Uterus (tissue), 4 donors: ENCODE measurements at places on chromosomes 13 and 19.

DNA sequence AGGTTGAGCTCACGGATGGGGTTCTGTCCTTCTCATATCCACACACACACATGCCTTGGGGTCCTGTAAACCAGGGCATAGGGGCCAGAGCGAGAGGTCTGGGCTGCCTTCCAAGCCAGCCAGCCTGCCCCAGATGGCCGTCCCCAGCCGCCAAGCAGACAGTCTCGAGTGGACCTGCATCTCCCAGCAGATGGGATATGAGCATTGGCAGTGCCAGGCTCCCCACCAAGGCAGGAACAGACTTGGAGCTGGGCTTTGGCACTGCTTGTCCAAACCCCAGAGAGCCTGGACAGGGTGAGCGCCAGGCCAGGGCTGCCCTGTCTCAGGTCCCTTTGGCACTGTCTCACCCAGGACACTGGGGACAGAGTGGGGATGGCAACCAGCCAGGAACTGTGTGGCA, 130.4 kb downstream of the DPF1 start:
- no peaks in the 10 kb centered on the region for H3K27me3 ChIP-seq
- no peaks in the 10 kb centered on the region for H3K4me1 ChIP-seq
- no peak for DNase-seq
- no peak overlapping the region for H3K4me3 ChIP-seq
- H3K36me3 ChIP-seq, result no peaks in the 10 kb centered on the region

GRCh38 chr19:57276430-57276829, 3.9 kb upstream of the ZNF460 start:
- H3K36me3 ChIP-seq, result no peaks in the 10 kb centered on the region
- no peaks in the 10 kb centered on the region for H3K4me1 ChIP-seq
- no peak overlapping the region for H3K4me3 ChIP-seq
- DNase-seq, result no peak
- H3K27ac ChIP-seq, result no peak overlapping the region

GRCh38 chr19:3866910-3867638, 1.8 kb downstream of the ZFR2 start:
- H3K36me3 ChIP-seq, result no peaks in the 10 kb centered on the region
- H3K4me3 ChIP-seq, result no peak overlapping the region
- no peak for DNase-seq
- no peaks in the 10 kb centered on the region for H3K4me1 ChIP-seq

- no peaks in the 10 kb centered on the region for H3K4me1 ChIP-seq
Measured at GRCh38 chr19:56594783-56595547, at the start of gene ZNF71. Gene ZNF71 (plus strand): TSS chr19:56595302. CDS start chr19:56601559, 6,257 bp downstream.

- no peaks in the 10 kb centered on the region for H3K27me3 ChIP-seq
- H3K4me1 ChIP-seq, result no peaks in the 10 kb centered on the region
- H3K27ac ChIP-seq, result peak within 1 kb of the TSS; percentile 95
- H3K4me3 ChIP-seq, result peak within 1 kb of the TSS; percentile 93
- DNase-seq, result peak; percentile 32
- H3K36me3 ChIP-seq, result no peaks in the 10 kb centered on the region
Measured at GRCh38 chr19:43504426-43505185, at the start of gene PHLDB3. Gene PHLDB3 (minus strand): TSS chr19:43504746. CDS start chr19:43504118, 628 bp downstream.

DNA sequence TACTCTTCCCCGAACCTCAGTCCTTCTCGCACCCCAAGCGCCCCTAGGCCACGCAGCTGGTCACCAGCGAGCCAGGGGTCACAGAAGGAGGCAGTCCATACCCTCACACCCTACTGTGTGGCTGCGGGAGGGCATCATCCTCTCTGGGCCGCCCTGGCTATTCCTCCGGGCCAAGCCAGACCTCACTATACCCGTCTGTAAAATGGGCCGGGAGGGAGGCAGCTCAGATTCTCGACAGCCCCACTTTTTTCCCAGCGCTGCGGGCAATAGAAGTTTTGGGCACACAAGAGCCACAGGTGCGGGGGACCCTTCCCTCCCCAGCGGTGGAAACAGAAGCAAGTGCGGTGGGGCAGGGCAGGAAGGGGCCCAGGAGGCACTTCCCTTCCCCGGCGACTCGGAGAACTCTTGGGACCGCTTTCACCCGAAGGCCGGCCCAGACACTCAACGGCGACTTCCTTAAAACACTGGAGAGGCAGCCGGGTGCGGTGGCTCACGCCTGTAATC, 5.6 kb upstream of the ARRDC2 start:
- H3K4me1 ChIP-seq, result no peaks in the 10 kb centered on the region
- H3K4me3 ChIP-seq, result no peak overlapping the region
- no peak for DNase-seq
- peak overlapping the region; percentile 92 for H3K27ac ChIP-seq

DNA sequence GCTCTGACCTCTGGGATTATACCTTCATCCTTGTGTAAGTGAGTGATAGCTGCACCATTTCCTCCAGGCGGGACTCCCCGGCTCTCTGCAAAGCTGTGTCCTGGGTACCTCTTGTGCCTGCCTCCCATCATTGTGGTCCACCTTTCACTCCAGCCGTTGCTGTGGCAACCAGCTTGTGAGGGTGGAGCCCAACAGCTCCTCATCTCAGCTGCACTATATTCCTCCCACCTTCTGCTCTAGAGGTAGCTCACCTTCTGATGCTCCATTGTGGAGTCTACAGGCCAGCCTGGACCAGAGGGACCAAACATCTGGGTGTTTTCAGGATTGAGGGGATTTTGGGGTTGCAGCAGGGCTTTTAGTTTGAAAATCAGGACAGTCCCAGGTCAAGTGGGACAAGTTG, 708.2 kb downstream of the UQCRFS1 start:
- no peak overlapping the region for H3K27ac ChIP-seq
- H3K36me3 ChIP-seq, result no peaks in the 10 kb centered on the region
- H3K4me3 ChIP-seq, result no peak overlapping the region
- no peaks in the 10 kb centered on the region for H3K27me3 ChIP-seq
- no peak for DNase-seq

DNA sequence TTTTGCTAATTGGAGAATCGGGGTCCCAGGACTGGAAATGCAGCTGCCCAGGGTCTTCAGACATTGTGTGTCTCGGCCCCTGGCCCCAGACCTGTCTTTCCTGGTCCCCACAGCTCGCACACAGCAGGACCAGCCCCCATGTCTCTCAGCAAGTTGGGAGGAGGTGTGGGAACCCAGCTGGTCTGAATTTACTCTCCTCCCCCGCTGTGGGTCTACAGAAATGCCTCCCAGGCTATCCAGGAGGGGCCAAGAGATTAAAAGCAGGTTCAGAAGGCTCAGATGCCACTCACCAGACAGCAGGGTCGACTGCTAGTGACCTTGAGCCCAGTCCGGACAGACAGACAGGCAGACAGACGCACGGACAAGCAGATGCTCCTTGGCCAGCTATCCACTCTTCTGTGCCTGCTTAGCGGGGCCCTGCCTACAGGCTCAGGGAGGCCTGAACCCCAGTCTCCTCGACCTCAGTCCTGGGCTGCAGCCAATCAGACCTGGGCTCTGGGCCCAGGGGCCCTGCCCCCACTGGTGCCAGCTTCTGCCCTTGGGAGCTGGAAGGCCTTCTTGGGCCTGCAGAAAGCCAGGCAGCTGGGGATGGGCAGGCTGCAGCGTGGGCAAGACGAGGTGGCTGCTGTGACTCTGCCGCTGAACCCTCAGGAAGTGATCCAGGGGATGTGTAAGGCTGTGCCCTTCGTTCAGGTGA, at the start of gene DAND5:
Gene DAND5, plus strand, starts transcription at position 285 of the 697 bp plus-strand sequence. Its CDS starts 85 bp downstream, at position 370.
- H3K4me1 ChIP-seq, result no peaks in the 10 kb centered on the region
- no peak within 1 kb of the TSS for H3K4me3 ChIP-seq
- H3K27ac ChIP-seq, result no peak within 1 kb of the TSS
- no peak for DNase-seq
- no peaks in the 10 kb centered on the region for H3K36me3 ChIP-seq
- H3K27me3 ChIP-seq, result no peaks in the 10 kb centered on the region

DNA sequence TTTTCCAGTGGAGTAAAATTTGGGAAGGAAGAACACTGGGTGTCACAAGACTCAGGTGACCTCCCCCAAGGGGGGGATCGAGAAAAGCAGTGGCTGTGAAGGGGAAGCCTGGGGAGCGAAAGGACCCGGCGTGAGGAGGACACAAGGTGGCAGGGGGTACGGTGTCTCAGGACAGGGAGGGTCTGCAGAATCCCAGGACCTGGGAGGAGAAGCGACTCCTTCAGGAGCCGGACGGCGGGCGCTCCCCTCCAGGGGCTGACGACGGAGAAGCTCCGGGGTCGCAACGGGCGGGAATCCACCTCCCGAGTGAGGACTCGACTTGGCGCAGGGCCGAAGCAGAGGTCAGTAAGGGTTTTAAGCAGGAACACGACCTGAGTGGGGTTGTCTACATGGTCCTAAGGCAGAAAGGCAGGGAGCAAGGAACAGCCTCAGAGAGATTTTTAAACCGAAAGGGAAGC, 529 bp downstream of the ZNF836 start:
- peak overlapping the region; percentile 87 for H3K27ac ChIP-seq
- peak; percentile 29 for DNase-seq
- H3K27me3 ChIP-seq, result no peaks in the 10 kb centered on the region
- H3K36me3 ChIP-seq, result no peaks in the 10 kb centered on the region

- H3K27me3 ChIP-seq, result no peaks in the 10 kb centered on the region
- H3K36me3 ChIP-seq, result no peaks in the 10 kb centered on the region
- H3K4me3 ChIP-seq, result no peak overlapping the region
- DNase-seq, result no peak
- H3K4me1 ChIP-seq, result peaks cover 8% of the 10 kb centered on the region
- peak overlapping the region; percentile 39 for H3K27ac ChIP-seq
Measured at GRCh38 chr13:77300176-77301037, 26.5 kb downstream of the MYCBP2 start.

- no peak overlapping the region for H3K4me3 ChIP-seq
- H3K4me1 ChIP-seq, result no peaks in the 10 kb centered on the region
- H3K36me3 ChIP-seq, result no peaks in the 10 kb centered on the region
- H3K27me3 ChIP-seq, result no peaks in the 10 kb centered on the region
- no peak overlapping the region for H3K27ac ChIP-seq
Measured at GRCh38 chr13:30748717-30749116, 13.4 kb downstream of the ALOX5AP start.

DNA sequence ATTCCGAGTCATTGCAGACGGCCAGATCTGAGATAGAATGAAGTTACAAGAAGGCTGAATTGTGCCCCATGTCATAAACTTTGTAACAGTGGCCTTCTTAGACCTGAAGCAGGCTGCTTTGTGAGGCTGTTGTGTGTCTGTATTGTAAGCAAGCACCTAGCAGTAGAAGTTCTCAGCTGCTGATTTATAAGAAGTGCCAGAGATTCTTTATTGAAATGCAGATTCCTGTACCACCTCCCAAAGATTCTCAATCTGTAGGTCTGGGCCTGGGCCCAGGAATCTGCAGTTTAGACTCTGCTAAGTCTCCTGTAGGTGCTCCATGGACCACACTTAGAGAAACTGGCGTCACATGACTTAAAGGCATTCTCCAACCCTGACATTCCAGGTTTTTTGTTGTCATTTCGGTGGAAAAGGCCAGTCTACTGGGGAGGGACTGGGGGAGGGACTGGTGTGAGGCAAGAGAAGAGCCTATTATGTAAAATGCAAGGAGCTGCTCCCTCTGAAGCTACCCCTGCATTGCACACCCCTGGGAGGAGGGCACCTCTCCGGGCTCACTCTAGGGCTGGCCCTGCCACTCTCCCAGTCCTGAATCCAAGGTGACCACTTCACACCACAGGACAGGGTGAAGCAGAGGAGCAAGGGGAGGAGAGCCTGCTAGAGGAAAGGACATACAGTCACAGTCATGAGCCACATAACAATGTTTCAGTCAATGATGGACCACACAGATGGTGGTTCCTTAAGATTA, 769 bp upstream of the TMEM272 start:
- H3K27me3 ChIP-seq, result no peaks in the 10 kb centered on the region
- no peak overlapping the region for H3K27ac ChIP-seq
- DNase-seq, result no peak

DNA sequence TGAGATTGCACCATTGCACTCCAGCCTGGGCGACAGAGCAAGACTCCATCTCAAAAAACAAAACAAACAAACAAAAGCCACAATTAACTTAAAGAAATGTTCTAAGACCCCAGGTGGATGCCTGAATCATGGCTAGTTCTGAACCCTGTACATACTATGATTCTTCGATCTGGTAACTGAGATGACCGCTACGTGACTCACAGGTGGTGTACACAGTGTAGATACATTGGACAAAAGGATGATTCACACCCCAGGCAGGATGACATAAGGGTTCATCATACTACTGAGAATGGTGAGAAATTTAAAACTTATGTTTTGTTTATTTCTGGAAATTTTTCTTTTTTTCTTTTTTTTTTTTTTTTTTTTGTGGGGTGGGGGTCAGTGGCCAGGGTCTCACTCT, 6.5 kb downstream of the ZNF426 start:
- DNase-seq, result no peak
- peaks cover 6% of the 10 kb centered on the region for H3K36me3 ChIP-seq
- no peaks in the 10 kb centered on the region for H3K27me3 ChIP-seq
- H3K4me1 ChIP-seq, result no peaks in the 10 kb centered on the region
- H3K27ac ChIP-seq, result no peak overlapping the region
- no peak overlapping the region for H3K4me3 ChIP-seq

- DNase-seq, result no peak
- no peak overlapping the region for H3K27ac ChIP-seq
- H3K36me3 ChIP-seq, result no peaks in the 10 kb centered on the region
- no peak overlapping the region for H3K4me3 ChIP-seq
- no peaks in the 10 kb centered on the region for H3K4me1 ChIP-seq
- no peaks in the 10 kb centered on the region for H3K27me3 ChIP-seq
Measured at GRCh38 chr13:70310396-70311119, 202.3 kb upstream of the KLHL1 start.
